ENCODE measurements at places on chromosomes 12 and 14.

DNA sequence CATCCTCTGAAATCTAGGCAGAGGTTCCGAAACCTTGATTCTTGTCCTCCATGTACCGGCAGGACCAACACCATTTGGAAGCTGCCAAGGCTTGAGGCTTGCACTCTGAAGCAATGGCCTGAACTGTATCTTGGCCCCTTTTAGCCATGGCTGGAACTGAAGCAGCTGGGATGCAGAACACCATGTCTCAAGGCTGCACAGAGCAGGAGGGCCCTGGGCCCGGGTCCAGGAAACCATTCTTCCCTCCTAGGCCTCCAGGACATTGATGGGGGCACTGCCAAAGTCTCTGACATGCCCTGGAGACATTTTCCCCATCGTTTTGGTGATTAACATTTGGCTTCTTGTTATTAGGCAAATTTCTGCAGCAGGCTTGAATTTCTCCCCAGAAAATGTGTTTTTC is 198.7 kb downstream of the EFCAB11 start:
- no peak for DNase-seq

DNA sequence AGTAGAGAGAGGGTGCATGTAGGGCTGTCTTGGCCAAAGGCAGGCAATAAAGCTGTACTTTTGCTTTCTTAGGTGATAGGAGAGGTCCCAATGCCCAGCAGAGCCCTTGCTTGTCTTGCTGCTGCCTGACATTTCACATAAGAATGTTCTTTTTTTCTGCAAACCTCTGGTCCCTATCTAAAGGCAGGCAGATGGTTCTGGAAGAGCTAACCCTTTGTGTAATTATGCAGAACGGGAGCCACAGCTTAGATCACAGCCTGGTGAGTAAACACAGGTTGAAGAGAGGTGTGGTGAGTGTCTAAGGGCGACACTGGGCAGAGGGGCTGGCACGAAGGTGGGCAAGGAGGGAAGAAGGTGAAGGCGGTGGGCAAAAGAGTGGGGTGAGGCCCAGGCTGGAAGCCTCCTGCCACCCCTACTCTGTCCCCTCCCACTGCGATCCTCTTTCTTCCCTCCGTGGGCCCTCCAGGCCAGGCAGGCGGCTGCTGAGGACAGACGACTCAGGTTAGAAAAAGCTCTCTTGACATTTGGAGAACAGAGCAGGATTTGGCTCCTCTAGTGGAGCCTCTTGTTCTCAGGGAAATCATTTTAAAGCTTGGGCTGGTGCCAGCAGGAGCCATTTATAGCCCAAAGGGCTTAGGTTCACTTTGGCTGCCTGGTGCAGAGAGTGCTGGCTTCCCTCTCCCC is 42.8 kb downstream of the PRMT8 start:
- DNase-seq = peak; percentile 92

- DNase-seq = no peak
Measured at GRCh38 chr12:1859643-1860042, 39.3 kb downstream of the LRTM2 start.

- DNase-seq = peak; percentile 15
Measured at GRCh38 chr12:41795051-41795600, 349.5 kb downstream of the GXYLT1 start.

DNA sequence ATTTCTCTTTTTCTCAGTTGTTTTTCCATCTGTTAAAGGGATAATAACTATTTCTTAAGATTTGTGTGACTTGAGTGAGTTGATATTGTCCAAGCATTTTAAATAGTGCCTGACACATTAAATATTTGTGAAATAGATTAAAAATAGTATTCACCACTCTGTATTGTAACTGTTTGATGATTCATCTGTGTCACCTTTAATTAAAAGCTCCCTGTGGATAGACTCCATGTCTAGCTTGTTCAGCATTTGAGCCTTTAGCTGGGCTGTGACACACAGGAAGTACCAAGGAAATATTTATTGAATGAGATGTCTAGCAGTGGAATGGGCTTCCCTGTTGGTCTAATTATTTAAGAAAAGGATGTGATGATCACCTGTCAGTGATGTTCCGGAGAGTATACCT is 1.8 kb upstream of the GLIPR1L2 start:
- DNase-seq = no peak

DNA sequence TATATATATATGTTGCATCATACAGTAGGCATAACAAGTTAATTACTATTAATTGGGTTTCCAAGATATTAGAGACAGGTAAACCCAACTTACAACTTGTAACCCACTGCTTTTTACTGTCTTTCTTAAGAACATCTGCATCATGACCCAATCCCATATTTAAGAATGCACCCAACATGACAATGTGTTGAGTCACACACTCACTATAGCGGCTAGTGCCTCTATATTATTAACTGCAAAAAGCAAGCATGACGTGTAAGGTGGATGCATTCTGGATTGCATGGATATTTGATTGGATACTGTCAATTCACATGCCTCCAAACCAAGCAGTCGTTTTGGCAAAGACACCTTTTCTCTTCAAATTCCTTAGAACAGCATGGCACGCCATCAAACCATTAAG is 68.2 kb downstream of the KSR2 start:
- no peak for DNase-seq

GRCh38 chr12:131920902-131921840 is 7.9 kb upstream of the PUS1 start:
- DNase-seq = no peak

DNA sequence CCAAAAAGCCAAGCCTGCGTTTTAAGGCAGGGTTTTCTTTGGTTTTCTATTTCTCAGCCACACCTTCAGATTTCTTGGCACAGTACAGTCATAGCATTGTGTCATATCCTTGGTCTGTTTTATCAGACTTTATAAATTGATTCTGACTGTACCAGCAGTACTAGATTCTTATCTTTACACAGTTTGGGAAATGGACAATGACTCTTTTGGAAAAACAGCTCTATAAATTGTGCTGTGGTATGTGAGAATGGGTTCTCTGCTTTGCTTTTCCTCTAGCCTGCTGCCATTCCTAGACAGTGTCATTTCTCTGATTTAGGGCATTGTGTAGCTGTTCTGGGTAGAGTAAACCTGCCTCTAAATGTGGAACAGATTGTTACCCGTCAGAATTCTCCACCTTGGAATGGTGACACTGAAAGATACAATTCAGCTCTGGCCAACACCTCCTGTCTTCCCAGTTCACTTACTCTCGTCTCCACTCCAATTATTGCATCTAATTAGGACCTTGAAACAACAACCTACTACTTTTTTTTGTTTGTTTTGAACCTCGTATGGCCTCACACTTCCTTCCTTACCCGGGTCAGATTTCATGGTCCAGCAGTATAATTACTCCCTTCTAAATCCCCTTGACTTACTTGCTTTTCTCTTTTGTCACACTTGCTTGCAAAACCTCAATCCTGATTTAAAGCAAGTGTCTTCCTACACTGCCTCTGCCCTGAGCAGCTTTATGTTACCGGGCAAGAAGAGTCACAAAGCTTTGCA is 226.3 kb downstream of the ERC1 start:
- DNase-seq = no peak

DNA sequence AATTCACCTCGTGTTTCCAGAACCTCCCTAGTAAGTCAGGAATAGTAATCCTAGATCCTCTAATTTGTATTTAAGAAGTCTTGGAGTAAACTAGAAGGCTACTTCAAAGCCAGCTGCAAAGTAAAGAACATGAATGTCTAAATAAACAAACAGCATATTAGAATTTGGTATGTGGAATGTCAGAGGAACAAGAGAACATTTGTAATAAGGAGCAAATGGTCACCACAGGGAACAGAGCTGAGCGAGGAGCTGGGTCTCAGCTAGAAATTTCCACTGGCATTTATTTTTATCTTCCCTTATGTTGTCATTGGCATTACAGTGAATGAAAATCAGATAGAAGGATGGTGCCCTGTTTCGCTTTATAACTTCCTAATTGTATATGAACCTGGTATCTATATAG is 50.2 kb downstream of the FRMD6 start:
- DNase-seq = no peak

- no peak for DNase-seq
Measured at GRCh38 chr14:53472306-53472705, 319.2 kb upstream of the DDHD1 start.

DNA sequence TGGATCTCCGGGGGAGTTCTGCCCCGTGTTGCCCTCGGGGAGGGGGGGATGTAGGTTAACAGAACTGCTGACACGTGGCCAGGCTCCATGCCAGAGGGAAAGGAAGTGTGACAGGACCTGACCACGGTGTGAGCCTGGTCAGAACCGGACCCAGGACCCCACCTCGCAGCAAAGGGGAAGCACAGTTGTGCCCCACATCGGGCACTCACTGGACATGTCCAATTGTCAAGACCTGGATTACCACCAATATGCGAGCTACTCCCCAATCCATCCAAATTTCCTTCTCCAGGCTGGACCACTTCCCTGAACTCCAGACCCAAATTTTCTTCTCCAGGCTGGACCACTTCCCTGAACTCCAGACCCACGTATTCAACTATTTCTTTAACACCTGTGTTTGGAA is 78.8 kb upstream of the PIWIL1 start:
- DNase-seq = no peak

DNA sequence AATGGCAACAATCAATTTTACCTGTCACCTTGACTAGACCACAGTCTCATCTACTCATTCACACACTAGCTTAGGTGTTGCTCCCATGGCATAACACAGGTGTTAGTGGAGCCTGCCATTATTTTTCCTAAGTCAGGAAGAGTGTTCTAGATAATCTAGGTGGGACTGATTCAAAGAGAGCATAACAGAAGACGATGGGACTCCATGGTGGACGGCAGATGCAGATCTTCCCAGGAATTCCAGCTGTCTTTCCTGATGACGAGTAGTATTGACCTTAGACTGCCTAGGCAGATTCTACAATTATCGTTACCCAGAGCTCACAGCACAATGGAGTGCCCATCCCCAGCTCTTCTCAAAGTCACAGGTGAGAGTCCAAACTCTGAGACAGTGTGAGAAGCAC is 589.0 kb downstream of the TMEM121 start:
- no peak for DNase-seq

Data from NCI-H2029 (cell line).